ENCODE measurements at places on chromosomes 6 and 20.

- no peak for DNase-seq
Observed at GRCh38 chr20:23588434-23589403, 17.0 kb downstream of the CST9 start.

DNA sequence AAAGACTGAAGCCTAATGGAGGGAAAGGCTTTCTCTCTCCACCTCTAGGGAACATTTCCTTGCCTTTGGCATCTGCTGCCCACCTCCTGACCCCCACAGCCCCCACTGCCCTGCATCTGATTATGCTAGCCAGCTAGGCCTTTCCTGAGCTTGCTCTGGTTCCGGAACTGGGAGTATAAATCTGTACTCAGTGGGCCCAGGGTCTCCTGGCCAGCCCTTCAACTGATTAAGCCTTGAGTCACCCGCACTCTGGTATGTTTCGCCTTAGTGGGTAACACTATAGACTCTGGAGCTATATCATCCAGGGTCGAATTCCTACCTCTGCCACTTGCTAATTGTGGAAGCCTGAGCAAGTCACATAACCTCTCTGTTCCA is 45.6 kb upstream of the RIPOR2 start:
- DNase-seq, result no peak

- DNase-seq, result peak; percentile 9
Observed at GRCh38 chr20:21303872-21304586, 898 bp downstream of the XRN2 start.

GRCh38 chr20:50514750-50515149 is 4.6 kb downstream of the PTPN1 start:
- no peak for DNase-seq

GRCh38 chr20:57628047-57628961 is 8.1 kb upstream of the ZBP1 start:
- peak; percentile 76 for DNase-seq

DNA sequence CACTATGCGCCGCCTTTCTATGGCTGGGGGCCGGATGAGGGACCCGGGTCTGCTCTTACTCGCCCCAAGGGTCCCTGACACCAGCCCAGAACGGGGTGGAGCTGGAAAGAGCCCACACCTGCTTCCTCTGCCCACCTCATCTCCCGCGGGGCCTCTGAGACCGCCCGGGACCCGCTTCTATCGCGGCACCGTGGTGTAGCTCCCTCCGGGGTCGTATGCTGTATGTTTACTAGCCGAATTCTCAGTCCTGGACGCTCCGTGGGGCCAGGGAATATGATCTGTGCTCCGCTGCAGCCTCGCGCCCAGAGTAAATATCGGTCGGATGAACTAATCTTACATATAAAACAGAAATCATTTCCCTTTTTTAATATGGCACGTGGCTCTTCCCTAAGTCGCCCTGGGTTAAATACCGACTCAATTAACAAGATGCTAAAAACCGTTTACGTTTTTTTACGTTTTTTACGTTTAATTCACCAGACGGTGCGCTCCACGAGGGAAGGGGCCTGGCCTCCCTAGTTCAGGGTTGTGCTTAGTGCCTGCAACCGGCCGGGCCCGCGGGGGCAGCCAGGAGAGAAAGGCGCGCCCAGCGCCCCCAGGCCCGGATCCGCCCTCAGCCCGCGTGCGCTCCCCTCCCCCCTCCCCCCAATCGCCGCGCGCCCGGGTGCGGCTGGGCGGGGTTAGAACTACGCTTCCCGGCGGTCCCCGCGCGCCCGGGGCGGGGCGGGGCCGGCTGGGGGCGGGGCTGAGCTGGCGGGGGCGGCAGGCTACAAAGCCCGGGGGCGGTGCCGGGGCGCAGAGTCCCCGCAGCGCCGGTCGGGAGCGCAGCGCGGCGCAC is at the start of gene RBM38:
Gene RBM38 (plus strand): TSS at position 793 of the 835 bp plus-strand sequence. CDS start 186 bp downstream, outside the sequence.
- peak; percentile 75 for DNase-seq

- peak; percentile 64 for DNase-seq
Observed at GRCh38 chr6:35590622-35591066, 77.9 kb upstream of the TULP1 start.

GRCh38 chr6:79702691-79703090 is 71.6 kb downstream of the SH3BGRL2 start:
- DNase-seq, result peak; percentile 45

DNA sequence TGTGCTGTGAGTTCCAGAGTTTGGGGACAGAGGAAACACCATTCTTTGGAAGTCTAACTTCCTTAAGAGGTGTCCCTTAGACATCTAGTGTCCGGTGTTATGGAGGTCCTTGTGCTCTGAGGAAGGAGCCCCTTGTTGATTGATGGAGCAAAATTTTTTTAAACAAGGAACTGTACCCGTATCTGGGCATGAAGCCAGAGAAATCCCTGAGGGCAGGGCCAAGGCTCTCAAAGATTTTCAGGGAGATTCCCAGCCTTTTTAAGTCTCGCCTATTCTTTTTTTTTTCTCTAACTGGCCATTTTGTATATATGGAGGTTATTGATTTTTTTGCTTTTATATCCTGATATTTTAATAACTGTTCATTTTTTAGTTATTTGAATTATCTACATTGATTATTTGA is 45.9 kb downstream of the TRIM38 start:
- DNase-seq, result no peak

DNA sequence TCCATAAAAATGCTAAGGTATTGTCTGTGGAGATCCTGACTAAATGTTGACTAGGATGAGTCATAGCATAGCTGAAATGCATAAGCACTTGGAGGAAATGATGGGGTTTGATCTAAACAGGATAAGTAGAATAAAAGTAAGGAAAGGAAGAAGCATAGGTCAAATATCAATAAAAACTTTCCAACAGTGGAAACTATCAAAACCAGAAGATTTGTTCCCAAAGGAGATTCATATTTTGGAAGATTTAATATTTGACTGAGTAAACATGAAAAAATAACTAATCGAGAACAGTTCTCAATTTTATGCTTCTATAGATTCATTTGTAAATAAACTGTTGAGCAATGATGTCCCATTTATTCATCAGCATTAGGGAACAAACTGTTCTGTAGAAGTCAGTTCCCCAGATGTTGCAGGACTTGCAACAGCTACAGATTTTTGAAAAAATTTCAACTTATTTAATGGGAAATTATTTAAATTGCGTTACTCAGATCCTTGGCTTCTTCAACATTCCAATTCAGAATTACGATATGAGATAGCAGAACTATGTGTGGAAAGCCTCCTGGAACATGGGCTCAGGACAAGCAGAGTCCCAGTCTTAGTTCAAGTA is 133.7 kb upstream of the TBX18 start:
- DNase-seq, result no peak

DNA sequence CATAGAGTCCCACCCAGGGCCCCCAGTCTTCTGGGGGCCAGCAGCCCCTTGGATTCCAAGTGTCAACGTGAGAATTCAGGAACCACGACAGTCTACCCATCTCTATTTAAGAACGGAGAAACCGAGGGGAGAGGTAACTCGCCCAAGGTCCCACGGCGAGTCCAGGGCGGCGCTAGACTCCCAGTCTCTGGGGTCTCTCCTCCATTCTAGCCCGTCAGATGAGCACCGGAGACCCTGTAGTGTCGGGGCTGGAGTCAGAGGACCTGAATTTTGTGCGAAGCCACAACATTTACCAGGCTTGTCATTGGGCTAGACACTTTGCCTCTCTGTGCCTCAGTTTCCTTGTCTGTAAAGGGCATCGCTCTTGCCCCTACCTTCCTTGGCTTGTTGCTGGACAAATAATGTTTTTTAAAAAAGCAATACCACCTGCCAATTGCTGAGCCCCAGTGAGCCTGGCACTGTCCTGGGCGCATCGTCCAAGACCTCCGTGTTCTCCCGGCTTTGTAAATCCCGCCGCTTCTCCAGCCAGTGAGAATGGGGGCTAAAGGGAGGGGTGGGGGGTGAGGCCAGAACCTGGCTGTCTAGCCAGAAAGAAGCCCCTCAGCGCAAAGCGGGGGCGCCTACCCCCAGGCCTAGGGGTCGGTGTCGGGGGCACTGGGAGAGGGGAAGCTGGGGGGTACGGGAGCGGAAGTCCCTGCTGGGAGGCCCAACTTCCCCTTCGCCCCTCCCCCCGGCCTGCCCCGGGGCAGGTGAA is 91.7 kb downstream of the NCR2 start:
- DNase-seq, result no peak

GRCh38 chr6:170393807-170394399 is 87.3 kb downstream of the FAM120B start:
- DNase-seq, result no peak

GRCh38 chr6:54559136-54559535 is 250.9 kb downstream of the TINAG start:
- DNase-seq, result no peak

DNA sequence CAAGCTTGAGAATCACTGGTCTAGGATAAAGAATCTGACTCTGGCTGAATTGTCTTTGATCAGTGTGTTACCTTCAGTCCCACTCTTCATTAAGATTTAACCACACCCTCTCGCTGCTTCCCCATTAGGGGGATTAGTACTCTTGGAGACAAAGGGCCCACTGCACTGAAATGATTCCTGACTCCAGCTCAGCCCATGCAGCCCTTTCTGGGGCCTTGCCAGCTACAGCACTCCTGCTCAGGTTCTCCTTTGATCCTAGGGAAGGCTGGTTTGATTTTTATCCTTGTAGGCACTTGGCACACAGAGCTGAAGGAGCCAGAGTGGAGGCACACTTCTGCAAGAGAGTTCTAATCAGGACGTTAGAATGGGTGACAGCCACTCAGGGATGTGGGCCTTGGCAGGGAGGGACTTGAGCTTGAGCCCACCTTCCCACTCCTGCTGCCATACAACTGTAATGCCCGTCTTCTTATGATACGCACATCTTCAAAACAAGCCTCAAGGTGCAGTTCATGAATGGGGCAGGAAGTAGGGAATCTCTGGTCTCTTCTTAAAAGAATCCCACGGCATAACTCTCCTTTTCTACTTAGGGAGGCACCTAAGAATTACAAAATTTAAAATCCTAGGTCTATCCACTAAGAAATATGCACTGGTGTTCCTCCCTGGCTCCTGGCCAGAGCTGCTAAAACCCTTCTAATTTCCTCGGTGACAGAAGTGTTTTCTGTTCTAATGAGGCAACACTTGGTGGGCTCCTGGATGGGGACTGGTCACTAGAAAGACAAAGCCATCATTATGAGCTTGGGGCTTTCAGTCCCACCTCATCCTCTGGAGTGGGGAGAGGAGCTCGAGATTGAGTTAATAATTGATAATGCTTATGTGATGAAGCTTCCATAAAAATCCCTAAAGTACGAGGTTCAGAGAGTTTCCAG is 1.5 kb upstream of the SLA2 start:
- DNase-seq, result no peak

GRCh38 chr6:149212206-149212605 is 105.3 kb upstream of the TAB2 start:
- DNase-seq, result peak; percentile 56

DNA sequence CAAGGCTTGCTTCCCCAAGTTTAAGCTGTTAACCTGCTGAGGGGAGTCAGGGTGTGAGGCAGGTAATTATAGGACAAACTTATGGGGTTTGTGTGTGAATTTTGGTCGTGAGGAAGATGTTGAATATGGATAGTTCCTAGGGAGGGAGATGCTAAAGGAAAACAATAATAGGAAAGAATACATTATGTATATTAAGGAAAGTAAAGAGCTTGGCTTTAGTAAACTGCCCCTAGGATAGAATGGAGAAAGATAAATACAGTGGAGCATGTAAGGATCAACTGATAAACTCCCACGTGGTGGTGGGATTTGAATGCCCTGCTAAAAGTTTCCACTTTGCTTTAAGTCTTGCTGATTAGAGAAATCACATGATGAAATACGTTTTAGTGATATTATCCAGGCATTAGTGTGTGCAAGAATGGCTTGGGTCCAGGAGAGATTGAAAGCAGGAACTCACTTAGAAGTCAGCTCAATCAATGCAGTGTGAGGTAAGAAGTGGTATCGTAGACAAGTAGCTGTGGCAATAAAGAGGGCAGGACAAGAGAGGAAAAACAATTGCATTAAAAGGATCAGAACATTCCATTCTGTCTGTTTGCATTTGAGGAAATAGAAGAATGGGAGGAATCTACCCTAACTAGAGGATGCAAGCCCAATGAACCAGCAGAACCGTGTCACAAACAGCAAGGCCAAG is 52.5 kb downstream of the RPS12 start:
- no peak for DNase-seq

DNA sequence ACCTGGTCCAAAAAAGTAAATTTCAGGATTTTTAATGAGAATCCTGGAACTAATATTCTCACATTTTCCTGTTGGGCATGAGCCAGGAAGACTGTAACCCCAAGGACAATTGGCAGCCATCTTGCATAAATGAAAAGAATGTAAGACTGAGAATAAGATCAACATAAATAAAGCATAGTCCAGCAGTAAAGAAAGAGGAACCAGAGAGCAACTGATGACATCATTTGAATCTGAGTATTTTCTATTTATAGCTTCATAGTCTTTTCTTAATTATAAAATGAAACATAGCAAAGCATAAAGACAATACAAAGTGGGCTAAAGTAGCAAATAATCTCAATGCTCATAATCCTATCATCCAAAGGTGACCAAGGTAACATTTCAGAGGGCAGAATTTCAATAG is 26.6 kb upstream of the FBXL4 start:
- no peak for DNase-seq

DNA sequence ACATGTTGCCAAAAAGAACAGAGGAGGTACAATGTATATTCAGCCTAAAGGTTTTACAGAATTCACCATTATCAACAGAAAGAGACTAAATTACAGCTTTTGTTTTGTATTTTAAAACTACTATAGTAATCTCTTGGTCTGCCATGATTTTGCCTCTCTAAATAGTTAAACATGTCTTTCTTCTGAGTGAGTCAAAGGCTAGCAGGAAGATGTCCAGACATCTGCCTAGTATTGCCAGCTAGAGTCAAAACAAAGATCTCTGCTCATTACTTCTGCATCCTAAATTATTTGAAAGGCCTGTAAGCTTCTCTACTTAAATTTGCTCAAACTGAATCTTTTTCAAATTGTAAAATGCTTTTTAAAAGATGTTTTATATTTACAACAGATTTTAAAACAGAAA is 8.8 kb downstream of the ASF1A start:
- no peak for DNase-seq

DNA sequence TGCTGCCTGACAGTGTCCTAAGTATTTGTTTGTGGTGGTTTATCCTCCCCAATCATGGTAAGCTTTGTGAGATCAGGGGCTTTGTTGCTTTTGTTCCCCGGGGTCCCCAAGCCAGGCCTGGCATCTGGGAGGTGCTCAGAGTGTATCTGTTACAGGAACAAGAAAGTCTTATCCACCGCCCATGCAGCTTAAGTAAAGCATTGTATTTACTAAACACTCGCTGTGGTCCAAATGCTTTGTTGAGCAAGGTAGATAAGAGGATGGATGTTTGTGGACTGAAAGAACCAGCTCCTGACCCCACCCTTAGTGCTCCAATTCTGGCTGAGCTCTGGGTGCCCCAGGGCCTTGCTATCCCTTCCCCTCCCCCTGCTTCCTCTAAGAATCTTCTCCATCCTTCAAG is 19.8 kb upstream of the TFAP2C start:
- DNase-seq, result no peak

DNA sequence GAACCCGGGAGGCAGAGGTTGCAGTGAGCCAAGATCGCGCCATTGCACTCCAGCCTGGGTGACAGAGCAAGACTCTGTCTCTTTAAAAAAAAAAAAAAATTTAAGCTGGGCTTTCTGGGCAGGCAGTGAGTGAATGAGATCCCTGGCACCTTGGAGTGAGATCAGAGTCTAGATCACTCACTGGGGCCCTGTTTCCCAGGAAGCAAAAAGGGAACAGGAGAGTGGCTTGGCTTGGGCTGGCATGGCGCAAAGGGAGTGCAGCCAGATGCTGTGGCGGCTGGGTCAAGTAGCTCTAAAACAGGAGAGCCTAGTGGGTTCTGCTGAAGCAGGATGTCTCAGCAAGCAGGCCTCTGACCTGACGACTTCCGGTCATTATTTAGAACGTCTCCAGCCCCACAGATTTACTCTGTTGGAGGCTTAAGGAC is 10.4 kb downstream of the PLCG1 start:
- DNase-seq, result peak; percentile 74

GRCh38 chr6:558089-558488 is 98.8 kb downstream of the HUS1B start:
- DNase-seq, result no peak
